ENCODE measurements at places on chromosomes 16 and 17.

DNA sequence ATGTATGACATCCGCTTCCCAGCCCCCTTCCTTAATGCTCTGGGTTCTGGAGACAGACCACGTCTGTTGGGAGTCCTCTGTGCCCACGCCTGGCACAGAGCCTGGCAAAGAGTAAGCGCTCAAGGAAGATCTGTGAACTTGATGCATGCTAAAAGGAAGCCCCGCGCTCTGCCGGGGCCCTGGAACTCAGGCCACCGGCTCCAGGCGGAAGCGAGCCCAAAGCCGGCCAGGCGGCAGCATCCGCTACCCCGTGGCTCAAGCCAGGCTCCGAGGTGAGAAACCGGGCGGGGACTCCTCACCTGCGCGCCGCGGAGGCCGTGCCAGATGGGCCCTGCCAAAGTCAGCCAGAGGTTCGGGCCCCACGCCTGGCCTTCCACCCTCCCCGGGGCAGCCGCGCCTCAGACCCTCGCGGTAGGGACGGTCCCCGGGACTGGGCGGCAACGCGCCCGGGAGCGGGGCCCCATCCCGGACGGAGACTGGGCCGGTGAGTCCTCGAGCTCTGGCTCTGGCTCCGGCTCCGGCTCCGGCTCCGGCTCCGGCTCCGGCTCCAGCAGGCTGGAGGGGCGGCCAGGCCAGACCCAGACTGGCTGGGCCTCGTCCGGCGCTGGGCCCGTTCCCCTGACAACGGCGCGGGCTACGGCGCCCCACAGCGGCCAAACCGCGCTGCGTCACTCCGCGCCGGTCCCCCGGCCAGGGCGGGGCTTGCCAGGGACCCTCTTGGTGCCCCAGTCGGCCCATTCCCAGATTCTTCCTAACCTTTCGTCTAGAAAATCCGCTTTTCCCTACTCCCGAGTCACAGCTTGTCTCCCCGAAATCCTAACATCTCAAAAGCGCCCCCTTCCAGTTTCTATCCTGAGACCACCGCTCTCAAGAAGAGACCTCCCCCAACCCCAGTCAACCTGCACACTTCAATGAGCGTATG lies at the start of gene ZDHHC1:
ZDHHC1 (minus strand) TSS at position 606 of the 922 bp plus-strand sequence. CDS start 8,702 bp downstream, outside the sequence.
- peak; percentile 64 for DNase-seq

DNA sequence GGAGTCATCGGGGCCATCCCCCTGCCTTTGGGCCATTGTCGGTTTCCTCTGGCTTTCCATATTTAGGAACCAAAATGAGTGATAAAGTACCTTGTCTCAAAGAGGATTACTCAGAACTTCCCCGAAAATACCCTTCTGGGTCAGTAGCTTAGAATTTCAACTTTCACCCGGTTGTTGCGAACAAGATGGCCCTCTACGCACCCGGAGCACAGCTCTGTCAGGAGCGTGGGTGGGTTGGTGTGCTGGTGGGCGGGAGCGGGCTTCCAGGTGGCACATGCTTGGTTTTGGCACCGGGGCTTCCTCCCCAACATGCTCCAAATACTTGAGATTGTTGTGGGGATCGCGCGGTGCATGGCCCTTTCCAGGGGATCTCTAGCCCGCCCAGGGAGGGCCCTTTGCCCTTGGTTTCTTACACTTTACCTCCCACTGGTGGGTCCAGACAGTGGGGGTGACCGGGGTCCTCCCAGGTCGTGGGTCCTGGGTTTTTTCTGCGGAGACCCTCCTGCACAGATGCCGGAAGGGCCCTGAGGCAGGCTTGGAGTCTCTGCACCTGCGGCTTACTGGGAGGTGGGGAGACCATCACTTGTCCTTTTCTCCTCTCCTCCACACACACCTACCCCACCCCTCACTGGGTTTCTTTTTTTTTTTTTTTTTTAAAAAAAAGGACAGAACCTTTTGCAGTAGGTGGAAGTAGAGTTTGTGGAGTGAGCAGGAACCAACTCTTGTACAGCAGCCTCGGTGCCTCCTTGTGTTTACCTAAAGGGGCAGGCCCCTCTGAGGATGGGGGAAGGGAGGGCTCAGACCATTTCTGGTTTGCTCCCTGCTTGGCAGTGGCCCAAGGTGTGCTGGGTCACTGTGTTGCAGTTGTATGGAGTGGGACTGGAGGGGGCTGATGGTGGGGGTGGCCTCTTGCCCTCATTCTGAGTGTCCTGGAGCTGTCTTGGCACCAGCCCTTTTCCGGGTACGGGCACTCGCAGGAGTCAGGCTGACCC lies 142.1 kb downstream of the SEC14L1 start:
- DNase-seq = peak; percentile 66

- peak; percentile 17 for DNase-seq
These were observed 3.4 kb upstream of the SSH2 start for GRCh38 chr17:29933379-29933778.

GRCh38 chr16:3661922-3662321 lies 7.4 kb downstream of the DNASE1 start:
- no peak for DNase-seq

DNA sequence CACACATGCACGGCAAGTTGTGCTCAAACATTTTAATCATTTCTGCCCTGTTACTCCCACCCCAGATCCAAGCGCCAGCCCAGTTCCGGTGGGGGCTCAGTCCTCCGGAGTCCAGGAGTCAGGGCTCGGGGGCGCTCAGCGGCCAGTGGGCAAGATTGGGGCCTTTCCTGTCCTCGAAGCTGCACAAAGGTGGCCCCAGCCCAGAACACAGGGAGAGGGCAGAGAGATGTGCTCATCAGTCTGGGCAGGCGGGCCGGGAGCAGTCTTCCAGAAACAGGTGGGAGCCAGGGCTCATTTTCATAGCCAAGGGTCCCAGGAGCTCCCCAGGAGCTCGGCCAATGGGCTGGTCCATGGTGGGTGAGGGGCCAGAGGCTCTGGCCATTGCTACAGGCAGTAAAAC lies 4.1 kb downstream of the PRSS8 start:
- DNase-seq = no peak

DNA sequence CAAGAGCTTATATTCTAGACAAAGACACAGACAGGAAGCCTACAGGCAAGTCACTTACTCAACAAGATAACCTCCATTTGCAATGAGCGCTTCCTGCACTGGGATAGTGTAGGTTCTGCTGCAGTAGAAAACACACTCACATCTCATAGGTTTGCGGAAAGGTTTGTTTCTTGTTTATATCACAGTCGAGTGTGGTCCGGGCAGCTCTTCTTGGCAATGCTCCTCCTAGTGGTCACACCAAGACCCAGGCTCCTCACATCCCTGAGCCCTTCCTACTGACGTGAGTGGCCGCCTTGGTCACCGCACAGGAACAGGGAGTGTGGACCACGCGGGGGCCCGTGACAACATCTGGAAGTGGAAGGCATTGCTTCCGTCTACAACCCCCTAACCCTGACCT lies 48.0 kb upstream of the RBFOX3 start:
- peak; percentile 26 for DNase-seq

DNA sequence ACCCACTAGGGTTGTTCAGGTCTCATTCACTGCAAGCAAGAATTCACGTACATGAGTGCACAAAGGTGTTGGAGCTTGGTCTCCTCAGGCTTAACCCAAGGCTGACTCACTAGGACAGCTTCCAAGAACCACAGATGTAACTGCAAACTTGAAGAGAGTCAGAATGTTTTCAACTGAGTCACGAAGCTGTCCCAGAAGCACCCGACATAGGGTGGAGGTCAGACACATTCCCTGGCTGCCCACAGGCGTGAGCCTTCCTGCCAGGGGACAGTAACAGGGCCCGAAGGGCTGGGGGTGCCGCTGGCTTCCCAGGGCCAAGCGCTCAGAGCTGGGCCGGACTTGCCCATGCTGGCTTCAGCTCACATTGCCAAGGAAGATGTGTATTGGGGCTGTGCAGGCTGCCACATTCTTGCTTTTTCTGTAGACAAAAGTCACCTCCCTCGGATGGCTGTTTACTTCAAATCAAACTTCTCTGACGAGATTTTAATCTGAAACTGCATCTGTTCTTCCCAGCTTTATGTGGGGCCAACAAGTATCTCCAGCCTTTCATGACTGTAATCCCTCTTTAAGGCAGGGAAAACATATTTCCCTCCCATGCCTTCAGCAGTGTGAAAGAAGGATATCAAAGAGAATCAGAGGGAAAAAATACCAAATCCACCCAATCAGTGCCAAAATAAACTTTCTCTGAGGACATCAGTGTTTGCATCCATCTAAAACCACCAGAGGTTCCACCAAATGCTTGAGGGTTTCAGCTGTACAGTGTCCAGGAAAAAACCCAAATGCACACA lies 14.3 kb downstream of the CMTM3 start:
- DNase-seq = no peak

- no peak for DNase-seq
These were observed 5.3 kb downstream of the ZNF469 start for GRCh38 chr16:88387941-88388627.

GRCh38 chr17:28280826-28281225 lies 38.2 kb upstream of the TMEM97 start:
- DNase-seq = no peak

- DNase-seq = peak; percentile 73
These were observed 245.9 kb downstream of the XYLT1 start for GRCh38 chr16:17224879-17225281.

DNA sequence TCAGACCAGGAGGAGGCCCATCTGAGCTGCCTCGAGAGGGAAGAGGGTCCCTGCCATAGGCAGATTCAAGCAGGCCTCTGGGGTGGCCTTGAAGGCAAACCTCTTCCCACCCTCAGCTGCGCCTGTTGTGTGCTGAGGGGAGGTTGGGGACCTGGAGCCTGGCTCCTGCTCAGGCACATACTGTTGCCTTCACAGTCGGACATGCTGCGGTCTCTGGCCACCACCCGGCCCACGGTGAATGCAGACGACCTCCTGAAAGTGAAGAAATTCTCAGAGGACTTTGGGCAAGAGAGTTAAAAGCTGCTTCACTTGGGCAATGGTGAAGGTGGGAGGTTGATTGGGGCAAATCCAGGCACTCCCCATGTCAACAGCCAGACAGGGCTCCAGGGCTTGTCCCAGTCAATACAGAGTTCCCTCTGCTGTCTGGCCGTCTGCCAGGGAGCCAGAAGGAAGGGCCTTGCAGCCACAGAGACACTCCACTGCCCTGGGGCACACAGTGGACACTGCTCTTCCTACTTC lies 6.3 kb downstream of the PDF start:
- peak; percentile 90 for DNase-seq
